ENCODE measurements at places on chromosomes 5 and 9.

DNA sequence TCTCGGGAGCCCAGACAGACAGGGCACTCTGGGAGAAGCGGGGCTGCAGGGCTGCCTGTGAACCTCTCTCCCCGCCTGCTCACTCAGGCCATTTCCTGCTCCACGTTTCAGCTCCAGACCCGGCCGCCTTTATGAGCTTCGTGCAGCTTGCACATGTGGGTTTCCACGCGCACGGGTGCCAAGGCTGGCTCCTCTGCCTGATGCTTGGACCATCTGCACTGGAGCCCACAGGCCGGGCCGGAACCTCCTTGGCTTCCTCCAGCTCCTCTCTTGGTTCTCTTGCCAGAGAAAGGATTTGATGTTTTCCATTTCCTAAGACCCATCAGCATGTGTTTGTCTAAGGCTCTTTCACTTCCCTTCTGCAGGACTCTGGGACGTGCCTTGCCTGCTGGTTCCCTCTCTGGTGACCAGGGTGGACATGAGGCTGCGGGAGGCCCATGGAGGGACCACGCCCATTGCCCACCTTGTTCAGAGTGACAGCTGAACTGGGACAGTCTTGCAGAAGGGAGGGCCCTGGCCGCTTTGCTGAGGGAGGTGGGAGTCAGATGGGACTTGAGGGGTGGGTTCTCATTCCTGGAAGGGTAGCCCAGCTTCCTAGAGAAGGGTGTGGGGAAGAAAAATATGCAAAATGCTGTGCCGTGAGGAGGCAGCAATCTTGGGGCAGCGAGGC is 23.3 kb upstream of the COL5A1 start:
- no peak for DNase-seq

DNA sequence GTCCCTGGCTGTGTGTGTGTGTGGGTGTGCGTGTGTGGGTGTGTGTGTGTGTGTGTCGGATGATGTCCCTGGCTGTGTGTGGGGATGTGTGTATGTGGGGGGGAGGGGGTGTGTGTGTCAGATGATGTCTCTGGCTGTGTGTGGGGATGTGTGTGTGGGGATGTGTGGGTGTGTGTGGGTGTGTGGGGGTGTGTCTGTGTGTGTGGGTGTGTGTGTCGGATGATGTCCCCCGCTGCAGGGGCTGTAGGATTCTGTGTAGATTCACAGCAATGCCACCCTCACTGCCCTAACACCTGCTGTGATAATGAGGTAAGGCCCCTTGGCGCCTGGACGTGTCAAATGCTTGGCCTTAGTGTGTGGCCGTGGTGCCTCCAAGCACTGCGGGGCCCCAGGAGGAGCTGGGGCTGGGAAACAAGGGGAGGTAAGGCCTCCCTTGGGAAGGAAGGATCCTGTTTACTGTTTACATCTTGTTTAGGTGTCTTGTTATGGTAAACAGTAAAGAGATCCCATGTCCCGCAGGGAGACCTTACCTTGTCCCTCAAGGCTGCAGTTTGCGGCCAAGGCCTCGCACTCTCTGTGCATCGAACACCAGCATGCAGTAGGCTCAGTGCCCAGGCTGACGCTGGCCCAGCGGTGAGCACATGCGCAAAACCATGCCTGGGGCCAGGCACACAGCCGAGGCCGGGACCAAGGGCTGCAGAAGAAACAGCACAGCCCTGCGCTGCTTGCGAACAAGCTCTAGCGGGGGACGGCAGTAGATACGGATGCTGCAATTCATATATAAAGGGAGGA is 24.1 kb downstream of the AHRR start:
- DNase-seq: peak; percentile 45

DNA sequence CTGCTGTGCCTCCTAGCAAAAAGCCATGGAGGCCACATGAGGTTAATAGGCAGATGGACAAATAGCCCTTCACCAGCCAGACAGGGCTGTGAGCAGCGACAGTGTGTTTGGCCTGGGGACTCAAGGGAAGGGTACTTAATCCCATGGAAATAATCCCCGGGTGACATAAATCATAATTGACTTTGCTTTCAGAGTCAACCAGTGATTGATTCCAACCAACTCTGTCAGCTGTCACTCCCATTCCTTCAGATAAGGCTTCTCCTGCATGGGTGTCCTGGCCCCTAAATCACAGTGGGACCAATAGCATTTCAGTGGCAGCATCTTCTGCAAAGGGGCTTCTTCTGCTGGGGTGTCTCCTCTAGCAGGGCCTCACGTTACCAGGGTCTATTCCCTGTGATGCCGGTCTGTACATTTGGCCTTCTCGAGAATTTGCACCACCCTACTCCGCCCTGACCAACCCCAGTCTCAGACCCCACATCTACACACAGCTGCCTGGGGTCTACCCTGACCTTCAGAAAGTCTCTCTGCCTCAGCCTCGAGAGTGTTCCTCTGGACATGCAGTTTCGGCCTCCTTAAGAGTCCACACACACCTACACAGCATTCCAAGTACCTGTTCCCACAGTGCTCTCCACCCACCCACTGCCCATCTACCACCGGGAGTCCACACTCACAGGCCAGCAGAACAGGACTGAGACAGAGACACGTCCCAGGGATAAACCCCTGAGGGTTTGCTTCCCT is 3.7 kb downstream of the CLTB start:
- no peak for DNase-seq

DNA sequence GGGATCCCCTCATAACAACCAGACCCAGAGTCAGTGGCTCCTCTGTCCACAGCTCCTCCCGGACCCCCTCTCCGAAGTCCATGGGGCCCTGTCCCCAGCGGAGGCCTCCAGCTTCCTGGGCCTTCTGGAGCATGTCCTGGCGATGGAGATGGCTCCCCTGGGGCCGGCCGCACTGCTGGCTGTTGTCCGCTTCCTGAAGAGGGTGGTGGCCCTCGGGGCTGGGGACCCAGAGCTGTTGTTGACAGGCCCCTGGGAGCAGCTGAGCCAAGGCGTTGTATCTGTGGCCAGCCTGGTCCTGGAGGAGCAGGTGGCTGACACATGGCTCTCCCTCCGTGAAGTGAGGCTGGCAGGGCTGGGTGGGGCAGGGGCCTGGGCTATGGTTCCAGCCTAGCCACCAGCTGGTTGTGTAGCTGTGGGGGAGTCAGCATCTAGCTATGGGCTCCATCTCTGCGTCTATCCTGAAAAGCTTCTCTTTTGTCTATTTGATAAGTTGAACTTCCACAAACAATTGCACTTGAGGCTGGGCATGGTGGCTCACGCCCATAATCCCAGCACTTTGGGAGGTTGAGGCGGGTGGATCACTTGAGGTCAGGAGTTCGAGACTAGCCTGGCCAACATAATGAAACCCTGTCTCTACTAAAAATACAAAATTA is 4.7 kb downstream of the ADGRD2 start:
- no peak for DNase-seq

DNA sequence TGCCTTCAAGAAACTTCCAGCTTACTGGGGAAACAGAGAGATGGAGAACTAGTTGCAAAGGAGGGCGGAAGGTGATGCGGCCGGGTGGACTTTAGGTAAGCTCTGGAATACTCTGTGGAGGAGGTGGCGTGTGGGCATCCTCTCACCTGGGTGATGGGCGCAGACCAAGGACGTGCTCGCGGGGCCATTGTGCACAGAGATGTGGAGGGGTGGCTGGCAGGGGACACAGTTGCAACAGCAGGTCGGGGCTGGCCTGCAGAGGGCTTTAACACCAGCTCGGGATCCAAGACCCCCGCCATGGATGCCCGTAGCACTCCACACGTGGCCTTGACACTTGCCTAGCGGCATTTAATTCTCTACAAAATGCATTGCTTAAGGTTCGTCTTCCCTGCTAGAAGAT is 26.6 kb downstream of the IER5L start:
- DNase-seq: no peak

GRCh38 chr9:28073270-28073669 is 500.0 kb upstream of the C9orf72 start:
- DNase-seq: peak; percentile 32
